Body of pancreas (tissue), 4 donors: ENCODE measurements at places on chromosomes 6 and 20. TPM values are rescaled to one million over a fixed set of nuclear protein-coding genes. Genes with fewer than 3 reads are reported as not detected.

GRCh38 chr6:118940770-118941169, 5.8 kb upstream of the MCM9 start:
- peak; percentile 71 for DNase-seq
- H3K27me3 ChIP-seq = no peaks in the 10 kb centered on the region
- no peaks in the 10 kb centered on the region for H3K36me3 ChIP-seq
- no peak overlapping the region for H3K27ac ChIP-seq
- no peak overlapping the region for H3K4me3 ChIP-seq
- peaks cover 3% of the 10 kb centered on the region for H3K4me1 ChIP-seq

DNA sequence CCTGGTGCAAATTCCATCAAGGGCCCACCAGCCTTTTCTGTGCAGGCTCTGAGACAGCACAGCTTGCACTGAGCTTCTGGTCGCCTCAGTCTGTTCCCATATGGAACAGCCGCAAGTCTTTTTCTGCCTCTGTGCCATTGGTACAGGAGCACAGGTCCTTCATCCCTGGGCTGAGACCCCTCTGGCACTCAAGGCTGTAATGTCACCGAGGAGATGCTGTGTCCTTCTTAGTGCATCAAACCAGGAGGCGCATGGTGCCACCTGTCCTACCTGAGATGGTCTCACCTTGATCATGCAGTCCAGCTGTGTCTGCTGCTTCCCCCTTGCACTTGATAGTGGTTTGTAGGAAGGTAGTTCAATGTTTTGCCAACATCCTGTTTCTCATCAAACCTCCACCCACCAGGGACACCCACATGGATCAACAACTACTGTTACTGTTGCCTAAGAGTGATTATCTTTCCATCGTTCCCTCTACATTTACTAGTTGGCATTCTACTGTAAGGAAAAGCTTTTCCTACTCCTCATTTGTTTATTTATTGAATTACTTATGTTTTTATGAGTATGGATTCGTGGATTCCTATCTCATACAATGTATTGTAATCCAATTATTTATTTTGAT, 29.0 kb downstream of the FAM50B start:
- no peaks in the 10 kb centered on the region for H3K4me1 ChIP-seq
- H3K27me3 ChIP-seq = no peaks in the 10 kb centered on the region
- no peak overlapping the region for H3K27ac ChIP-seq
- DNase-seq = peak; percentile 4
- no peaks in the 10 kb centered on the region for H3K36me3 ChIP-seq
- H3K4me3 ChIP-seq = no peak overlapping the region

GRCh38 chr20:43248341-43248740, 58.6 kb upstream of the PTPRT start:
- no peaks in the 10 kb centered on the region for H3K4me1 ChIP-seq
- H3K27me3 ChIP-seq = peaks cover 5% of the 10 kb centered on the region
- no peak for DNase-seq
- no peaks in the 10 kb centered on the region for H3K36me3 ChIP-seq

DNA sequence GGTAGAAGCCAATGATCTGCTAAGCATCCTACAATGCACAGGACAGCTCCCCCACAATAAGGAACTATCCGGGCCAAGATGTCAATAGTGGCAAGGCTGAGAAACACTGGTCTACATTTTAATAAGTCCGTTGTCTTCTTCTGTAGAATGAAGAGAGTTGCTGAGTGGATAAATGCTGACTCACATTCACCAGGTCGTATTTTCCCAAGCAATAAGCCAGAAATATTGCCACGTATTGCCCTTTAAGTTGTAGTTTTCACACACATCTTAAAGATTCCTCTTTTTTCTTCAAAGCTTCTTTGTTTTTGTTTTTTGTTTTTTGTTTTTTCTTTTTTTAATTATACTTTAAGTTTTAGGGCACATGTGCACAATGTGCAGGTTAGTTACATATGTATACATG, 30.5 kb upstream of the NRN1 start:
- DNase-seq = no peak
- no peaks in the 10 kb centered on the region for H3K4me1 ChIP-seq
- peaks cover 4% of the 10 kb centered on the region for H3K27me3 ChIP-seq
- H3K4me3 ChIP-seq = no peak overlapping the region
- no peak overlapping the region for H3K27ac ChIP-seq
- H3K36me3 ChIP-seq = no peaks in the 10 kb centered on the region

DNA sequence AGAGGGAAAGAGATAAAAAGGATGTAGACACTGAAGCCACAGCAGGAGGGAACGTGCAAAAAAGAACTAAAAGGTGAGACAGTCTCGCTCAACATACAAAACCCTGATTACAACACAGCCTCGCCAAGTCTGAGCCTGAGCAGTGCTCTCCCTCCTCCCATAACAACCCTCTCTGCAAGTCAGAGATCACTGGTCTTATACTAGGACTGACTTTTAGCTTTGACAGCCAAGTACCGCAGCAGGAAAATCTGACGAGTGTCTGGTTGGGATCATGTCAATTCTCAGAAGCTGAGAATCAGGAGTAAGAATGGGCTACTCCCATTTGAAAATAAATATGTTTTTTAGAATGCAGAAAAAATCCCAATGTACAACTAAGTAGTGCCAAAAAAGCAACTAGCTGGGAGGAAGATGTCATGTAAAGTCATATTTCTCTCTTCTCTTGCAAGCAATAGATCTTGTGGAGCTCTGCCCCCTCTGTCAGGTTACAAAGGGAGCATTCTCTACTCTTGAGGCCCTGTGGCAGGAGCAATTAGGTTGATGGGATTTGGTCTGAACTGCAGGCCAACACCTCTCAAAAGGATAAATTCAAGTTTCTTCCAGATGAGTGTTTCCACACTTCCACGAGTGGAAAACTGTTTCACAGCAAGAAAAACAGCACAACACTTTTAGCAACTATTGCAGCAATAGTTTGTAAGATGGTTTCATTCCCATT, 118.9 kb upstream of the COL21A1 start:
- H3K27ac ChIP-seq = no peak overlapping the region
- no peaks in the 10 kb centered on the region for H3K27me3 ChIP-seq
- peaks cover 17% of the 10 kb centered on the region for H3K4me1 ChIP-seq
- H3K4me3 ChIP-seq = no peak overlapping the region

DNA sequence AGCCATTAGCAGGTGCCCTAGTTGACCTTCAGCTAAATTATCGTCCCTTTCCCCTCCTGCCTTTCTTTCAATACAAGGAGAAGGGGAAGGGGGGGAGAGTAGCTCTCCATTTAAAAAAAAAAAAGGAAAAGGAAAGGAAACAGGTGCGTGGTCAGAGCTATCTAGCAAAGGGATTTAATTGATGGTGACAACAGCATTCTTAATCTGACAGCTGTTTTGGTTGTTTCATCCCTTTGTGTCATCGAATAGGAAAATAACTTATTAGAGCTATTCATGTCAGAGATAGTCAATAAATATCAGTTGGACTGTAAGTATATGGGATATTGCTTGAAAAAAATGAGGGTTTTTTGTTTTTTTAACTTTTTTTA, 195.2 kb upstream of the SASH1 start:
- H3K27ac ChIP-seq = no peak overlapping the region
- no peak overlapping the region for H3K4me3 ChIP-seq
- DNase-seq = no peak
- H3K4me1 ChIP-seq = no peaks in the 10 kb centered on the region
- H3K27me3 ChIP-seq = no peaks in the 10 kb centered on the region

DNA sequence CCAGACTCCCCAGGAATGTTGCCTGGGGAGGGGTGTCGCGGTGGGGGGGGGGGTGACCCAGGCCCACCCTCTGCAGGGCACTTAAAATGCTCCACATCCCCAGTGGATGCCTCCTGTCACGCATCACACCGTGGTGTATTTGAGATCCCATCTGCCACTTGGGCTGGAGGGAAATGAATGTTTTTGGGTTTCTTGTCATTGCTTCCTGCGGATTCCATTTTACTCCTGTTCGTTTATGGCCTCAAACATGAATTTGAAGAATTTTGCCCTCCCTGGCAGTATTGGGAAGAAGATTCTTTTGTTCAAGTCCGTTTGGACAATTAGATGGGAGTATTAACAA, 544 bp upstream of the KHDC1 start:
- no peaks in the 10 kb centered on the region for H3K36me3 ChIP-seq
- H3K4me1 ChIP-seq = peaks cover 11% of the 10 kb centered on the region
- no peak overlapping the region for H3K27ac ChIP-seq
- H3K27me3 ChIP-seq = no peaks in the 10 kb centered on the region
- peak overlapping the region; percentile 32 for H3K4me3 ChIP-seq
- no peak for DNase-seq

GRCh38 chr6:25968769-25969168, 6.2 kb downstream of the TRIM38 start:
- peaks cover 19% of the 10 kb centered on the region for H3K4me1 ChIP-seq
- H3K27ac ChIP-seq = no peak overlapping the region
- H3K27me3 ChIP-seq = no peaks in the 10 kb centered on the region
- H3K36me3 ChIP-seq = no peaks in the 10 kb centered on the region

GRCh38 chr20:56409956-56410355, 2.1 kb upstream of the CASS4 start:
- H3K4me1 ChIP-seq = no peaks in the 10 kb centered on the region
- H3K27ac ChIP-seq = peak overlapping the region; percentile 19
- peaks cover 16% of the 10 kb centered on the region for H3K36me3 ChIP-seq

- H3K36me3 ChIP-seq = no peaks in the 10 kb centered on the region
- H3K4me1 ChIP-seq = peaks cover 42% of the 10 kb centered on the region
- no peak overlapping the region for H3K4me3 ChIP-seq
- DNase-seq = no peak
Measured at GRCh38 chr6:148890096-148890495, 143.3 kb downstream of the UST start.

DNA sequence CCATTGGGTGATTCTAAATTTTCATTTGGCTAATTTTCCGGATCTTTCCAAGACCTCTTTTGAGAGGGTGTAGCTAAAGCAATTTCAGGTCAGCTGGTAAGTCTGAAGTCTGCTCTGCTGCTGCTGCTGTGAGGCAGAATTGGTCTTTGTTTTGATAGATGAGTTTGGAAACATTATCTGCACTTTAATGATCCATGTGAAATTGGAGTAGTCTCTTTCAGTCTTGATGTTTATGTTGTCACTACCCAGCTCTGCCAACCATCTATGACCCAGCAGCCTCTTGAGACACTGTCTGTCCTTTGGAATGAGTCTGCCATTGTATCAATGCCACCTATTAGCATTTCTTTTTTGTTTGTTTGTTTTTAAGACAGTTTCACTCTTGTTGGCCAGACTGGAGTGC, 44.1 kb downstream of the TXNDC5 start:
- no peaks in the 10 kb centered on the region for H3K27me3 ChIP-seq
- no peak for DNase-seq
- no peaks in the 10 kb centered on the region for H3K4me1 ChIP-seq
- H3K4me3 ChIP-seq = no peak overlapping the region

GRCh38 chr20:61053487-61053886, 198.6 kb upstream of the CDH4 start:
- no peak overlapping the region for H3K4me3 ChIP-seq
- peak overlapping the region; percentile 63 for H3K27ac ChIP-seq
- no peak for DNase-seq
- H3K27me3 ChIP-seq = no peaks in the 10 kb centered on the region
- peaks cover 14% of the 10 kb centered on the region for H3K4me1 ChIP-seq

DNA sequence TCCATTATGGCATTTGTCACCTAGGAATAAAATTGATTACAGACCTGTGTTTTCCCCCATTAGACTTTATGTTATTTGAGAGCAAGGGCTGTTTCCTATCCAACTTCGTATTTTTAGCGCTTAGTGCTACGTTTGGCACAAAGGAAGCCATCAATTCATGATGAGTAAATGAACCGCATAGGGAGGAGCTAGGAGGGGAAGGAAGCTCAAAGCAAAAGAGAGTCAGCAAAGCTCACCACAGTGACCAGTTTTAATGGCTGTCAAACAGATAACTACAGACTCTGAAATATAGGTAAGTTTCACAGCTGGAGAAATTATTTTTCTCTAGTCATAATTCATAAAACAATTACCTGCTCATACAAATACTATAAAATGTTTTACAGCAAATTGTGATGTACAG, 6.9 kb upstream of the SAMD3 start:
- no peaks in the 10 kb centered on the region for H3K4me1 ChIP-seq
- no peaks in the 10 kb centered on the region for H3K27me3 ChIP-seq
- H3K36me3 ChIP-seq = no peaks in the 10 kb centered on the region

GRCh38 chr20:9485614-9486340, 28.6 kb upstream of the LAMP5 start:
- H3K4me3 ChIP-seq = no peak overlapping the region
- no peaks in the 10 kb centered on the region for H3K36me3 ChIP-seq
- no peaks in the 10 kb centered on the region for H3K27me3 ChIP-seq
- no peak overlapping the region for H3K27ac ChIP-seq
- H3K4me1 ChIP-seq = no peaks in the 10 kb centered on the region
- no peak for DNase-seq

Gene CAGE1
- total RNA-seq = not detected

Gene DYNLT1
- total RNA-seq = 36.1 TPM

Gene RPP21
- total RNA-seq = 52.1 TPM

Gene FGD2
- 11.9 TPM for total RNA-seq

Gene ELOVL4
- 0.52 TPM for total RNA-seq

Gene LY6G6C
- total RNA-seq = not detected

Gene SCGN
- total RNA-seq = 38.1 TPM
